CD4-positive, alpha-beta T cell (primary cell): ENCODE measurements at places on chromosomes 6 and 20.

GRCh38 chr20:63574829-63575743 is 1.0 kb upstream of the HELZ2 start:
- DNase-seq = no peak

GRCh38 chr6:73088138-73088813 is 137.0 kb downstream of the KHDC1L start:
- no peak for DNase-seq

DNA sequence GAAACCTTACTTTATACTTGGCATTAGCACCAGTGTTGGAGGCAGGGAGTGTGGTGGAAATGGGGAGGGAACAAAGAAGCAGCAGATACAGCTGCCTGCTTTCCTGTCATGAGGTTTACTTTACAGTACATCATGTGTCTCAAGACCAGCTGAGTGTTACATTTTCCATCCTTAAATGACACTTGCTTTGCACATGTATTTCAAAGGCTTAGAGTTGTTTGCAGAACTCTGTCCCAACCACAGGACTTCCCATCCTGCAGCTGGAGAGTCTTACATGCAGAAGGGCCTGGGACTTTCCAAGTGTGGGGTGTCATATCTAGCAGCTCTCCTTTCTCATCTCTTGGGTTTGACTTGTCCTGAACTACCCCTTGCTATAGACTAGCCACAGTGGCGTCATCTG is 395.9 kb downstream of the DHX35 start:
- no peak for DNase-seq

GRCh38 chr6:133971861-133972260 is 18.8 kb downstream of the TBPL1 start:
- DNase-seq = no peak

- DNase-seq = no peak
Measured at GRCh38 chr20:16195671-16196070, 377.6 kb downstream of the KIF16B start.

DNA sequence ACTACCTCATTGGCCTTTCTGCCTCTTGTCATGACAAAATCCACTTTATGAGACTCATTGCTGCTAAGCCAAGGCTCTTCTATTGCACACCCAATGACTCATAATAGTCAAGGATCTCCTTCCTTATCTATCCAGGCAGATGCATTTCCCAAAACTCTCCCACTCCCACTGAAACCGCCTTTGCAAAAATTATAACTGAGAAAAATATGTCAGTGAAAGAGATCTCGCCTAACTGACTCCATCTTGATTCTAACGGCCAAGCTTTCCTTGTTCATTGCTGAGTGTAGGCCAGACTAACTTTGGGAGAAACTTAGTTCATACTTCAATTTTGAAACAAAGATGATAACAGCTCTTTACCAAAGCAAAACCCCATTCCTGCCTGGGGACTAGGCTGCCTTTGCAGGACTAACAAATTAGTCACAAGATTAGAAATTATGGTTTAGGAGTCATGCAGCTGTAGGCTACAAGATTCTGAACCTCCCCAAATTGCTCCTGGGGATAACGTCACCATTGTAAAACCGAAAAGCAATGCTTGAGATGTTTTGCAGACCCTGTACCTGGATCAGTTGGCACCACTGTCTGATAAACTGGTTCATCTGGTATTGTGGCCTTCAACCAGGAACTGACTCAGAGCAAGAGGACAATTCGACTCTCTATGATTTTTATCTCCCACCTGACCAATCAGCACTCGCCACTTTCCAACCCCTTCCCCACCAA is 47.1 kb downstream of the HAO1 start:
- DNase-seq = no peak

GRCh38 chr6:148435386-148435785 is 92.7 kb downstream of the SASH1 start:
- DNase-seq = no peak

- DNase-seq = no peak
Measured at GRCh38 chr6:145733207-145733606, 2.1 kb downstream of the EPM2A start.

- no peak for DNase-seq
Measured at GRCh38 chr6:148835920-148836441, 89.2 kb downstream of the UST start.

DNA sequence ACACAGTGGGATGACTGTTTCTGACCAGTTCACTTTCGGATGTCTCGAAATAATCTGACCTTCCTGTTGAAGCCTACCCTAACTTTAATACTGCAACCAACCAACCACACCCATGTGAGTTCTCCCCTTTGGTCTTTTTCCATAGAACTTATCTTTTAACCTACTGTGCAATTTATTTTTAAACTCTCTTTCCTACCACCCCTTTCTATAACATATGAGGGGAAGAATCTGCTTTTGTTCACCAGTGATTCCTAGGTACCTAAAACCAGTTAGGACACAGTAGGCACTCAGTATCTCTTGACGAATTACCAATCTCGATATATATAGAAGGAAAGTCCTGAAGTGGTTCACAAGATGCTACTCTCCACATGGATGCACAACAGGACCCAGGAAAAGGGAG is 7.0 kb downstream of the COX7A2 start:
- DNase-seq = no peak

DNA sequence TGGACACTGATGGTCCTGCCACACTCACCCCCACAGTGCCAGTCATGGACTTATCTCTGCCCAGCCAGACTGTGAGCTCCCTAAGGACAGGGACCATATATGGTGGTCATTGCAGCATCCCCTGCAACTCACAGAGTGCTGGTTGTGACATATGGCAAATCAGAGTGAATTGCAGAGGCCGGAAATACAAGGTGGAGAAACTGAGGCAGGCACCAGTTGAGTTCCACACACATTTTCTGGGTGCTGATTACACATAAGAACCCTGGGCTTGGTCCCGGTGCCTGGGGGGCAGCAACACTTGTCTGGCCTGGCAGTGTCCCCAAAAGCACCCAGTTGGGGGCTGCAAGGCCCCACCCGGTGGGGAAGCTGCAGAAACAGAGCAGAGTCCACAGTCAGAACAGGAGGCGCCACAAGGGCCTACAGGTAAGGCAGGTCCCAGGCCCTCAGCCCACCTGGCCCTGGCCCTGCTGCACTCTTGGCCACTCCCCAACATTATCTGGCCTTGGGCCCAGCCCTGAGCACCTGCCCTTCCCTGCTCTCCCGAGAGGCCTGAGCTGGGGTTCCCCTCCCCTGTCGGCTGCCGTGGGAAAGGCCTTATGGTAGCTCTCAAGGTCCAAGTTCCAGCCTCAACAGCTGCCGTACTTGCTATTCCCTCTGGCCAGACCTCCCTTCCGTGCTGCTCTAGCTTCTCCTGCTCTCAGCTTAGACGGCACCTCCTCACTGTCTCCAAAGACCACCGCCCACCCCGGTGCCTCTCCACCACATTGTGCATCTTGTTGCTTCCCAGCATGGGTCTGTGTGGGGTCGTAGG is 140.8 kb upstream of the PTPN1 start:
- no peak for DNase-seq

DNA sequence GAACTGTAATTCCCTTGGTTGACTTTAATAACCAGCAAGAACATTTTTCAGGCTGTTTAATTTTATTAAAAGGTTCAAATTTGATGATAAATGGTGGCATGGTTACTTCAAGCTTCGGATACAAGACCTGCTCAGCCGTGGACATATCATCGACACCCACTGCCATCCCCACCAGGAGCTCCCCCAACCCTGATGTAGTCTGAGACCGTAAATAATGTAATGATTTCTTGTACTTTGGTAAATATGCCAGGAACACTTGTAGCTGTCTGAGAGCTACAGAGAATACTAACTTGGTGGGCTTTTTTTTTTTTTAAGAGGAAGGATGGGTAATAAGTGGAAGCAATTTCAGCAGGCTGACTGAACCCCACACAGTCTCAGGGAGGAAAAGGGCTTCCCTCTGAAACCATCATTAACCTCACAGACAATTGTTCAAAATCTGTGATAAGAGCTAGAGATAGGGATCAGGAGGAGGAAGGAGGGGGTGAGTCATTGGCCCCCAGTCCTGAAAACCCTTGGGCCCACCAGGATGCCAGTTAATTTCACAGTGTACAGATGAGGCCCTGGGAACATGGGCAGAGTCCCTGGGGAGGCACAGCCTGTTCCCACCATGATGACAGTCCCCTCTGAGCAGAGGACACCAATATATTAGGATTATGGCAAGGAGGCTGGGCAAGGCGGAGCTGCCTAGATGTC is 56.0 kb downstream of the APCDD1L start:
- DNase-seq = no peak

- no peak for DNase-seq
Measured at GRCh38 chr20:48695255-48695654, 132.5 kb downstream of the PREX1 start.
